NCI-H1092 (cell line): ENCODE measurements at places on chromosomes 13 and 19.

GRCh38 chr13:98206946-98207345 is 29.9 kb upstream of the RNF113B start:
- DNase-seq = no peak

- DNase-seq = no peak
Measured at GRCh38 chr13:29991343-29991742, 140.9 kb upstream of the UBL3 start.

DNA sequence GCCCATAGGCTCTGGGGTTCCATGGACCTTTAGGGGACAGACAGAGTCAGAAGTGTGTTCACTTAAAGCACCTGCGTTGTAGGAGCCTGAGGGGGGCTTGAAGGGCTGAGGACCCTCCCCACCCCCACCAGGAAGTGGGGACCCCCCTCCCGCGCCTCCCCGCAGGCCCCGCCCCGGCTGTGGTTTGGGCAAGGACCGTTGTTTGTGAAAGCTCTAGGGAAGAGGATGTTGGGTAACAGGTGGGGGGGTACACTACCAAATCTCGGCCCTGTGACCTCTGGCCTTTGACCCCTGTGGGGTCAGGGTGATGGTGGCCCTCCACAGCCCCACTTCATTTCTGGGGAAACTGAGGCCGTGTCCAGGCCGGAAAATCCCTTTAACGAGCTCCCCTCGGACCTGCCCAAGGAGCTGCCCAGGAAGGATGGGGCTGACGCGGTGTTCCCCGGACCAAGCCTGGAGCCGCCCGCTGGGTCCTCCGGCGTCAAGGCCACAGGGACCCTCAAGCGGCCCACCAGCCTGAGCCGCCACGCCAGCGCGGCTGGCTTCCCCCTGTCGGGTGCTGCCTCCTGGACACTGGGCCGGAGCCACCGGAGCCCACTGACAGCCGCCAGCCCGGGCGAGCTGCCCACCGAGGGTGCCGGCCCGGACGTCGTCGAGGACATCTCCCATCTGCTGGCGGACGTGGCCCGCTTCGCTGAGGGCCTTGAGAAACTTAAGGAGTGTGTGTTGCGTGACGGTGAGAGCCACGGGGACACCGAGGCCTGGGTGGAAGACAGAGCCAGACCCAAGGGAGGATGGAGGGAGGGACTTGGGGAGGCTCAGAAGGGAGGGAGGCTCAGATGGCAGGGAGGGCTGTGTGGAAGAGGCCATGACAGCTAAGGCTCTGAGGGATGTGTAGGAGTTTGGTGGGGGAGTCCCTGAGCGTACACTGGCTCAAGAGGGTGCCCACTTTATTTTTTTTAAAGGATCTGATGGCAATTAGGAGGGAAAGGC is 1.3 kb downstream of the ARHGAP45 start:
- DNase-seq = no peak

DNA sequence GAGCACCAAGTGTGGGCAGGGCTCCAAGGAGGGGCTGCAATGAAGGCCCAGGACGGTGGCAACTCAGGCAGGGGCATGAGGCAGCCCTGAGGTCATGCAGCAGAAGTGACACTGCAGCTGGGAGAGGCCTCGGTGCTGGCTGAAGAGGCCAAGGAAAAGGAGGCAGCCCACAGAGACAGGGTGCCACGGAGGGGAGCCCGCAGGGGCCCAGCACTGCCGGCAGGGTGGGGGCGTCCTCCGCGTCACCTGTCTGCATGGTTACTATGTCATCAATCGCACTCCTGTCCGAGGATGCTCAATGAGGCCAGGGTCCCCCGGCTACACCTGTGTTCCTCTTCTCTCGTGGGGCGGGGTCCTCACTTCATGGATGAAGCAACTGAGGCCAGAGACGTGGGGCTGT is 123.1 kb downstream of the TUBA3C start:
- DNase-seq = no peak

- no peak for DNase-seq
Measured at GRCh38 chr19:3188627-3189596, 3.2 kb downstream of the NCLN start.
